Mesenchymal stem cell (in vitro differentiated cells and primary cell): ENCODE measurements at places on chromosomes 3 and 15.

DNA sequence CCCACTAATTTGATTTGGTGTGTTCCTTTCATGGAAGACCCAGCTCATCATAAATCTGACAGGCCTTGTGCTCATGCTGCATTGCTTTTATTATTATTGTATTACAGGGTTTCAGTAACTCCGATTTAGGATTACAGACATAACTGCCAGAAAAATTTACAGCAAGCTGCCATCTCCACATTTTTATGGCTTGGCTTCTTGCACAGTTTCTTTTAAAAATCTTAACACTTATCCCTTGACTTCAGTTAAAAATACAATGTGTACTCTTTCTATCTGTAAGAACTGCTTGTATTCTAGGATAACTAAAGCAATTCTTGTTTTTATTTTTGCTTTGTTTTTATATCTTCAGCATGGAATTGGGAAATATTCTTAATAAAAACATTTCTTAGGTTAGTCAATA is 612.2 kb downstream of the DIPK2A start:
- DNase-seq, result no peak

DNA sequence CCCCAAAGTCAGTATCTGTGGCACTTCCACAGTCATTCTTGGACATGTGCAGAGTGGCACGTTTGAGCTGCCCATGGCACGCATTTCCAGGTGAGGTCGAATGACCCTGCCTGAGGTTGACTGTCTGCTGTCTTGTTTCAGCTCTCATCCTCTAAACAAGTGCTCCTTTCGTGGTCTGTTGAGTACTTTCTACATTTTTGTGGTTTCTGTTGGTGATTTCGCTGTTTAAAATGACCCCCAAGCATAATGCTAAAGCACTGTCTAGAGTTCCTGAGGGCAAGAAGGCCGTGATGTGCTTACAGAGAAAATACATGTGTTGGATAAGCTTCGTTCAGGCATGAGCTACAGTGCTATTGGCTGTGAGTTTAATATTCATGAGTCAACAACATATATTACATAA is 40.0 kb upstream of the SAMMSON start:
- peak; percentile 59 for DNase-seq

- DNase-seq, result peak; percentile 20
Observed at GRCh38 chr3:109784285-109784684, 446.9 kb upstream of the DPPA4 start.

- no peak for DNase-seq
Observed at GRCh38 chr15:61327019-61327631, 98.0 kb upstream of the RORA start.

- DNase-seq, result peak; percentile 9
Observed at GRCh38 chr3:98613616-98614015, 20.2 kb upstream of the CPOX start.

- DNase-seq, result no peak
Observed at GRCh38 chr3:103134023-103134724, 699.4 kb downstream of the ZPLD1 start.

- DNase-seq, result no peak
Observed at GRCh38 chr3:46221938-46222337, 13.8 kb upstream of the CCR1 start.

DNA sequence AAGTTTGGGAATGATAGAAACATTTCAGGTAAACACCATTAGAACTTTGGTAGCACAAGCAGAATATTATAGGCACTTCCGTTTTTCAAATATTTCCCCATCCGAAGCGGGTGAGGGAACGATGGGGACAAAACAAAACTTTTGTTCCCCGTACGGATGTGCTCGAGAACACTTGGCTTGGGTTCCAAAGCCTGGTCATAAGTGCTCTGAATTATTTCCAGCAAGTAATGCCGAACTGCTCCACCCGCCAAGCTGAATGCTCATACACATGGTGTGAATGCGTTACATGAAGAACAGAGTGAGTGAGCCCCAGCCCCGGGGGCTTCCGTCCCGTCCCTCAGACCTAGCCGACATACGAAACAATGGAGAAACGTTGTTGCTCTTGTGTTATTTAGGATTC is 438.2 kb upstream of the ARRDC4 start:
- no peak for DNase-seq

DNA sequence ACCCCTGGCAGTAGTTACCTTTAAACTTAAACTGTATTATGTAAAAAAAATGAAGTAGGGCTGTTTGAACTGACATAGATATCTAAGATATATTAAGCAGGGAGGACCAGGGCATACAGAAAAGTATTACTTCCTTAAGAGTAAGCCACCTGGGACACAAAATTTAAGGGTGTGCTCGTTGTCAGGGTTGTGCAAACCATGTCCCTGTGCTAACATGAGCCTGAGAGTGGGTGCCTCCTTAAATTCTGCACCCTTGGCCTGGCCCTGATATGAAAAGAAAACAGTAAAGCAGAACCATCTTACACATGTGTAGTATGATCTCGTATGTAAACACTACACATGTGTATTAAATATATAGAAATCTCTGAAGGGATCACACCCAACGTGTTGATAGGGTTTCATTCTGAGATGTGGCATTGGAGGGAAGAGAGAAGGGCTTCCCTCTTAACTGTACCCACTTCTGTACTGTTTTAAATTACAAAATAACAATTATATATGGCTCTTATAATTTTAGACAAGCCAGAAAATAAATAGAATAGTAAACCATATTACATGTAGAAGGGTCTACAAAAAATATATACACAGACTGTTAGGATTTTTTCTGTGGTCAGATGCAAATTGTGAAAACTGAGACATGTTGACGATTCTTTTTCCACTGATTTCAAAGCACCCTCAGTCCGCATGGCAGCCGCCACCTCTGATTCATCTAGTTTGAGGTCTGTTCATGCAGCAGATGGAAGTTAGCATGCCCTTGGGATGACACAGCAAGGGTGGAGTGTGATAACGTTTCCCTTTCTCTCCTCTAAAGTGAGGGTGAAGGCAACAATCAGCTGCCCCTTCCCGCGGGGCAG is 400.8 kb upstream of the PROK2 start:
- peak; percentile 54 for DNase-seq

DNA sequence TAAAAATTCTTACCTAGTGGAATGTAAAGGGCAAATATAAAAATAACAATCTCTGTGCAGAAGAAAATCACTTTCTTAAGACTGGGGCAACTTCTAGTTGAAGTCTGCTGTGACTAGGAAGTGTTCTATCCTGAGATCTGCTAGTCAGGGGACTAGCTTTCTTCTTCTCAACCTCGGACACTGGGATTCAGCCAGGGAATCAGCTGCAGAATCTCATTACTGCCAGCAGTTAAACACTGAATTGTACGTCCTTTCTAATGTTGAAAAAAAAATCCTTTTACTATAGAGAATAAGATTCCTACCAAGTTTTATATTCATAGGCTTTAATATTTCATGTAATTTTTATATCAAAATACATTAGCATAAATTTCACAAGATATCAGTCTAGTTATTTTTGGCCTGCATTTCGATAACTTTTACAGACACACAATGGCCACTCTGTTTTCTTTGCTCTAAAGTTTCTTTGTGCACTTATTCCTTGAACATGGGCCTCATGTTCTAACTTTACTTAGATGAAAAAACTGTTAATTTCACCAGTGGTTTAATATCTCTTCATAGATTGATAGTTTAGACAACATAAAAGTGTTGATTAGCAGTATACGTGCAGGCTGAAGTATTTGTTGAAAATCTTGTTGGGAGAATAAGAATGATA is 2.6 kb upstream of the NEO1 start:
- peak; percentile 38 for DNase-seq

GRCh38 chr15:48748535-48748934 is 62.3 kb downstream of the CEP152 start:
- peak; percentile 51 for DNase-seq

GRCh38 chr3:172036541-172037215 is 2.7 kb upstream of the FNDC3B start:
- no peak for DNase-seq

- peak; percentile 97 for DNase-seq
Observed at GRCh38 chr3:72155391-72156064, 370.6 kb upstream of the PROK2 start.

DNA sequence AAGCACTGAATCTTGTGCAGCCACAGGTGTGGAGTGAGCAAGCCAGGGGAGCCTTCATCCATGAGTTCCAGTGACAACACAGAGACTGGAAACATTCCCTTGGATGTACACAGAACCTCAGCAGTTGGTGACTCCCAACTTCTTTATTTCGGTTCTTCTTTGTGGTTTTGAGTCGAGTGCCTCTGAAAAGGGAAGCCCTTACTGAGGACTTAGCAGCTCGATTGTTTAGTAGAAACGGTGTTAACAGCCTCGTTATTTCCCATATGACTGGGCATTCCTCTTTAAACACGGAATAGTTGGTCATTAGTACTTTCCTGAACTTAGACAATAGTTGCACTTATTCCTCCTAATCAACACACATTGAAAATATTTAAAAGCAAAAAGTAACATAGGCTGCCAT is 7.7 kb downstream of the SLCO3A1 start:
- DNase-seq, result no peak

- no peak for DNase-seq
Observed at GRCh38 chr3:52372822-52373504, 56.8 kb downstream of the DNAH1 start.

DNA sequence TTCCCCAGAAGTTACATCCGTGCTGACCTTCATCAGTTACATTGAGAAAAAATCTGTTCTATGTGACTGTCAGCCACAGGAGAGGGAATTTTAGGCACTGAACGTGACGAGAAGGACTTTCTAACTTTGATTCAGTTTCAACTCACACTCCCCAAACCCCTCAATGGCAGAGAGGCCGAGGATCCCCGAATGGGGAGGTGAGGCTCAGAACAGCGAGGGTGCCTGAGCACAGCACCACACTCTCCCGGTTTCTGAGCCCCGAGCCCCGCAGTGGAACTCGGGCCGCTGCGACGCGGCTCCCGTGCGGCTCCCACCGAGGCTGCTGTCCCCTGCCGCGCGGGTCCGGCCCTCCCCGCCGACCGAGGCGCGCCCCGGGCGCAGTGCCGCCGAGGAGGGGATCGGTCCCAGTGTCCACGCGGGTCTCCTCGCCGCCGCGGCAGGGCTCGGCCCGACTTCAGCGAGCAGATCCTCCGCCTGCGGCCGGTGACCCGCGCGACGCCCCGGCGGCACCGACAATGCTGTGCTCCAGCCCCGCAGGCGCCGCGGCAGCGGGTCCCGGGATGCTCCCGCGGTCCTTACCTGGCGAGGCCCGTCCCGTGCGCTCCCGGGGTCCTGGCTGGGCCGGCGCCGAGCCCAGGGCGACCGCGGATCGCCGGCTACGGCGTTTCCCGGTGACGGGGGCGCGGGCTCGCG is 439 bp downstream of the CTXND1 start:
- DNase-seq, result no peak

DNA sequence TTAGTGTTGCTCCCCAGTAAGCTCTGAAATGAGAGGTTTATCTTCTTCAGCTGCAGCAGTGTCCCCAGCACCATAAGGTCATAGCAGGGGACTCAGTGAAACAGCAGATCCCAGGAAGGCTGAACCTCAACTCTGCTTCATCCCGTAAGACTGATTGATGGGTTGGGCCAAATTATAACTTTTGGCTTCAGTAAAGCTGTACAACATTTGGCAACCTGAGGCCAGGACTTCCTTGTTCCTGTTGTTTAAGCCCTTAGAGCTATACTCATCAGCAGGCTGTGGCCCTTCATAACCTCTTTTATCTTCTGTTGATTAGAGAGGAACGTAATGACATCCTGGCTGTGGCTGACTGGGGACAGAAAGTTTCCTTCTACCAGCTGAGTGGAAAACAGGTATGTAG is 29.0 kb downstream of the IFT122 start:
- no peak for DNase-seq

GRCh38 chr3:107973152-107973551 is 117.7 kb downstream of the CD47 start:
- DNase-seq, result no peak

DNA sequence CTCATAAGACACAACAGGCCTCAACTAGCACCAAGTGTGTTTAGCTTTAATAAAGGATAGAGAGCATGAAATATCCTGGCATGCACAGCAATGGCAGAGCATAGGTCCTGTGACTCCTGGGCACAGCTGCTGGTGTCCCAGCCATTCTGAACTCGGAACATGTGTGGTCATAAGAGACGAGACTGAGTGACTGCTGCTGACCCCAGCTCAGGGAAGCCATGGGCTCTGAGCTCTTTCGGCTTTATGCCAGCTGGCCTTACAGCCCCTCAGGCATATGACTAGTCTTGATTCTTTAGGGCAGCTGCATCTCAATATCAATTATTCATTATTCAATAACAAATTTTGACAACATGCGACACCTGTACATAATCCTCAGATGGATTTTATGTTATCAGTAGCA is 62.4 kb upstream of the TOPAZ1 start:
- DNase-seq, result no peak

DNA sequence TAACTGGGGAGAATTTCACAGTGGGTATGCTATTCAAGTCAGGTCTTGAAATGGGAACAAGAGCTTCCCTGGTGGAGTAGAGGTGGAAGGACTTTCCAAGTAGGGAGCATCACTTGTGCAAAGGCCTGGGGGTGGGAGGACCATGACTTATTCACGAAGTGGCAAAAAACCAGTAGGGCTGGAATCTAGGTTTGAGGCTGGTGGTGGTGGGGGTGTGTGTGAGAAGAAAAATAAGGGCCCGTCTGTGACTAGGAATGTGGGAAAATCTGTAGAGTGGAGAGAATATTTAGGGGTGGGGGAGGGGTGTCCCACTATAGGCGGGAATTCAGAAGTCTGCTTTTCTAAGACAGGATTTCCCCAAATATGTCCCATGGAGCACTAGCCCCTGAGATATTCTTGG is 271.9 kb upstream of the TBL1XR1 start:
- no peak for DNase-seq

DNA sequence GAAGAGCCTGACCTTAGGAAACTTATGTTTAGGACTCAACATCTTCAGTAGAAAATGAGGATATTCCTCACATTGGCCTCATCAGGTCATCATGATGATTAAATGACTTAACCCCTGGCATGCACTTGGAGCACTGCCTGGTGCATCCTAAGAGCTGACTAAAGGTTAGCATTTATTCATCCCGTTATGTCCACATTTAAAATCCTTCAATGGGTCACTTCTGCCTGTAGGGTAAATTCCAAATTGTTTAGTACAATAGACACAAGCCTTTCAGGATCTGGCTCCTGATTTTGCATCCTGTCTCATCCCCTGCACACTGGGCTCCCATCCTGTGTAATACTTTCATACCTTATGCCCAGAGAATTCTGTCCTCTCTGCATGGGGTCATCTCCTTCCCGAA is 195.2 kb upstream of the MCTP2 start:
- DNase-seq, result no peak

- DNase-seq, result no peak
Observed at GRCh38 chr3:78900880-78901279, 866.9 kb downstream of the ROBO1 start.
